Colonic mucosa (tissue), 4 donors: ENCODE measurements at places on chromosomes 6 and 20.

GRCh38 chr20:4073852-4074741 lies 58.7 kb upstream of the RNF24 start:
- H3K27ac ChIP-seq = no peak overlapping the region
- H3K4me3 ChIP-seq = no peak overlapping the region
- no peaks in the 10 kb centered on the region for H3K36me3 ChIP-seq

DNA sequence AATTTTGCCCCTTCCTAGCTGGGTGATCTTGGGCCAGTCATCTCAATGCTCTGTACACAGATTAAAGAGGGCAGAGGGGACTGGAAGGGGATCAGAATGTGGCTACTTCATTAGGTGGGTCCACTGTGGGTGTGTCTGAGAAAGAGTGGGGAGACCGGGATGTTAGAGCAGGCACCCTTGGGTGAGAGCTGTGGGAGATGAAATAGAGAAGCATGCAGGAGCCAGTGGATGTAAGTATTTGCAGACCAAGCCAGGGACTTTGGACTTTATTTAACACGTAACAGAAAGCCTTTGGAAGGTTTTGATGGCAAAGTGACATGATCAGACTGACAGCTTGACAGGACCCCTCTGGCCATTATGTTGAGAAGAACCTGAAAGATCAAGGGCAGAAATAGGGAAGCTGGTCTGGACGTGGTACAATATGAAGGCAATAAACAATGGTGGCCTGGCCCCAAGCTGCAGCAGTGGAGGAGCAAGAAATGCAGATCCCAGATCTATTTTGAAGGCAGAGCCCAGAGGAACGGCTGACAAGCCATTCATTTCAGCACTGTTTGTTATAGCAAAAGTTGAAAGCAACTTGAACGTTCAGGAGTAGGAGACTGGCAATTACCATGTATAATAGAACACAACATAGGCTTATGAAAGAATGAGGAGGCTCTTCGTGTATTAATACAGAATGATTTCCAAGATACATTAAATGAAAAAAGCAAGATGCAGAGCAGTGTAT lies 82.5 kb upstream of the ZNFX1 start:
- no peak overlapping the region for H3K27ac ChIP-seq
- no peaks in the 10 kb centered on the region for H3K4me1 ChIP-seq
- no peaks in the 10 kb centered on the region for H3K27me3 ChIP-seq
- no peak overlapping the region for H3K4me3 ChIP-seq

DNA sequence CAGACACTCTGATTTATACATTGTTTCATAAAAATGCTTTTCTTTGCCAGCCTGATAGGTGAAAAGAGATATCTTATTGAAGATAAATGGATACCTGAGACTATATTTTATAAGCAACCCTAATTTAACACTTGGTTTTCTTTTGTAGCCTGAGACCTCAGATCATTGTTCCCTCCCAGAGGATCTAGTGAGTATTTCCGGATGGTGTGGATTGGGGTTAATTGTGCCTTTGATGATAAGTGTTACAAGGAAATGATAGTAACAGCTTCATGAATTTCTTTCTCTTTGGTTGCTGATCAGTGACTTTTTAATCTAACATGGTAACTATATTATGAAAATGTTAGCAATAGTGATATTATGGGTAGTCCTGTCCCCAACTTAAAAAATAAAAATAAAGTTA lies 30.4 kb downstream of the KDM1B start:
- H3K4me3 ChIP-seq = no peak overlapping the region
- no peaks in the 10 kb centered on the region for H3K27me3 ChIP-seq
- peaks cover 6% of the 10 kb centered on the region for H3K4me1 ChIP-seq
- H3K27ac ChIP-seq = no peak overlapping the region

DNA sequence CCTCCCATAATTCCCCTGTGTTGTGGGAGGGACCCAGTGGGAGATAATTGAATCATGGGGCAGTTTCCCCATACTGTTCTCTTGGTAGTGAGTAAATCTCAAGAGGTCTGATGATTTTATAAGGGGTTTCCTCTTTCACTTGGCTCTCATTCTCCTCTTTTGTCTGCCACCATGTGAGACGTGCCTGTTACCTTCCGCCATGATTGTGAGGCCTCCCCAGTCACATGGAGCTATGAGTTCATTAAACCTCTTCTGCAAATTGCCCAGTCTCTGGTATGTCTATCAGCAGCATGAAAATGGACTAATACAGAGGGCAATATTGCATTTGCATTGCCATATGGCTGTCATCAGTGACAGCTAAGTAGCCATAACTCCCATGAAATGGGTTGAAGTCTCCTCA lies 63.2 kb downstream of the ZNF217 start:
- H3K27ac ChIP-seq = no peak overlapping the region
- H3K4me3 ChIP-seq = no peak overlapping the region
- H3K4me1 ChIP-seq = no peaks in the 10 kb centered on the region
- no peaks in the 10 kb centered on the region for H3K27me3 ChIP-seq
- H3K36me3 ChIP-seq = no peaks in the 10 kb centered on the region
- DNase-seq = no peak

DNA sequence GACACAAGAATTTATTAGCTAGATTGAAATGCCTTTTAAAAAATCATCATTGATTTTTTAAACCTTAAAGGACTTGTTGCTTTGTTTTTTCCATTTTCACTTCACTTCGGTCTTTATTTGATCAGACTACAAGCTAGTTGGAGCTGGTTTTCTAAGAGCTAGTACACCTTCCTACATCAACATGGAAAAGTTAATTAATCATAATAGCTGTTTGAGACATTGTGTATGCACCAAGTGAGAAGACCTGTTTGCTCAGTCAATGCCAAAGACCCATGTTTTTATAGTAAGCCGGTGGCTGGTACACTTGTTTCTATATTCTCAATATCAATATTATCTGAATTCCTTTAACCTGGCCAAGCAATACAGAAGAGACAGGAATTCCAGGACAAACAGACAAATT lies 310.2 kb upstream of the SGK1 start:
- H3K36me3 ChIP-seq = no peaks in the 10 kb centered on the region
- no peaks in the 10 kb centered on the region for H3K4me1 ChIP-seq
- H3K4me3 ChIP-seq = no peak overlapping the region
- no peak for DNase-seq
- H3K27ac ChIP-seq = no peak overlapping the region

GRCh38 chr6:112321941-112322424 lies 25.1 kb upstream of the RFPL4B start:
- H3K27ac ChIP-seq = no peak overlapping the region
- H3K27me3 ChIP-seq = no peaks in the 10 kb centered on the region
- H3K36me3 ChIP-seq = no peaks in the 10 kb centered on the region
- no peak for DNase-seq
- H3K4me1 ChIP-seq = no peaks in the 10 kb centered on the region
